ENCODE measurements at places on chromosomes 4 and X.

DNA sequence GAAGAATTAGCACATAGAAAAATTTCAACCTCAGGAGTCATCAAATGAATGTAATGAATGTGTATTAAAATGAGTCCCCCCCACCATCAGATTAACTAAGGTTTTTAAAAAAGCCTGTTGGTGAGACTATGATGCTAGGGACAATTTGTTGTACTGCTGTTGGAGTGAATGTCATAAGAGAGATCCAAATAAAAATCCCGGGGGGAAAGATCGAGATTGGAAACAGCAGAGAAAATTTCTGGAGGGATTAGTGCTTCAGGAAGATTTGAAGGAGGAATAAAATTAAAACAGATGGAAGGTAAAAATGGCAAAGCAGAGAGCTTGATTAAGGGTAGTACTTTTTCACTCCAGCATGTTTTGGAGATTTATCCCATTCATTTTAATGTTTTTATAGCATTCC is 25.9 kb upstream of the SFRP2 start:
- no peak for DNase-seq

DNA sequence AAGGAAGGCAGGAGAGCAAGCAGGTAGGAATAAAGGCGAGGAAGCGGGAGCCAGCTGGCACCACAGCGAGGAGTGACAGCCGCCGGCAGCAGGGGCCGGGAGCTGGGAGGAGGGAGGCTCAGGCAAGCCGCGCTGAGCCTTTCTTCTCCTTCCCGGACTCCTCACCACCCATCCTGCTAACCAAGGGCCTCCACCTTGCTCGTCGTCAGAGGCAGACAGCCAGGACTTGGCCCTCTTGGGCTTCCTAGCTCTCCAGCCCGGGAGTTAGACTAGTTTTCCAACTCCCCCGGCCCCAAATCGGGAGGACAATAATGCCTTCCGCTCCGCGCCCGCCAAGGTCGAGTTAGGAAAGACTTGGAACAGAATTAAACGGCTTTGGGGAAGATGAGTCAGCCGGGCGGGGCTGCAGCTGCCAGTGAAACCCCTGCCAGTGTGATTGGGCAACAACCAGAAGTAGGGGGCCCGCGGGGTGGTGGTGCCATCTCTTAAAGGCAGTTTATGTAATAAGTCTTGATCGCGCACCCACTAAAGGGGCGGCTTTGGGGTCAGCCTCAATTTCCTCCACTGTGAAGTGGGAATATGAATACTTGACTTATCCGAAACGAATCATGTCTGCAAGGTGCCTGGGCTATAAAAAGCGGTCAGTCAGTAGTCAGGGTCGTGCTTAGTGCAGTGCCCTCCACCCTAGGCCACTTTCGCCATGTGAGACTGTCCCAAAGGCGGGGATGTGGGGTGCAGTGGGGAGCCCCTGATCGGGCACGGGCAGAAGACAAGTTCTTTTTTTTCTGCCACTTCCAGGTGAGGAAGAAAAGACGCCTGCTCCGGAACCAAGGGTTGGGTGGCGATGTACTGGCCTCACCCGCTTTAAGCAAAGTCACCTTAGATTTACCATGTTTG is 6.7 kb upstream of the HSD17B10 start:
- peak; percentile 30 for DNase-seq

DNA sequence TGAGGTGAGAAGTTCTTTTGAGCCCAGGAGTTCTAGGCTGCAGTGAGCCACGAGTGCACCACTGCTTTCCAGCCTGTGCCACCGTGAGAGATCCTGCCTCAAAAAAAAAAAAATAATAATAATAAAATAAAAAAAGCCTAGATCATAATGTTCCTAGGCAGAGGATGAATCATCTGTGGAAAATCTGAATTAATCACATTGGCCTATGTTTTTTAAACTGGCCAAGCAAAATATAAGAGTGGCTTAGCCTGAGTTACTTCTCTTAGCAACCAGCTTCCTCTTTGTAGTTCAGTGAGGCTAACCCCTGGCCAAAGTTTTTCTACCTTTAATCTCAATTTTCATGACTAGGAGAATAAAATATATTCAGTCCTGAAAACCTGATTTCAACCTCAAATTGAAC is 614.6 kb downstream of the PPP4R3C start:
- peak; percentile 1 for DNase-seq

DNA sequence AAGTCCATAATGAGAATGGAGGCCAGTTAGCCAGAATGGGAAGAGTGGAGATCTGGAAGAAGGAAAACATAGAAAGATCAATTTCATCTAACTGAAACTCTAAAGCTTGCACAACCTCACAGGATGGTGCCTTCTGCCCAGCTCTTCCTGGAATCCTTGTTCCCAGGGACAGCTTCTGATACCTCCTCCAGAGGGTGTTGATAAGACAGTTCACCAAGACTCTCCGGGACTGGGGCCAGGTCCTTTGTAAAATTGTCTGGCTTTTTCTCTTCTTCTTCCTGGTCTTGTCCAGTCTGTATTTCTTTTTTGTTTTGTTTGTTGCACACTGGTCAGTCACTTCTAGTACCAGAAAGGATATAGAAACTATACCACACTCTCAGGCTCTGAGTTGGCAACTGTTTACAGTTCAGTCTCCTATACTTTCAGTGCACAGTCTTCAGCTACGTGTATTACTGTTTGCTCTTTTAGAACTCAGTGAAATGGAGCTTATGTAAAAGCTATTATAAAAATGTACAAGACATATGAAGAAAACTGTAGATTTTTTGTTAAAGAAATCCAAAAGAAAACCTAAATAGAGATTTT is 142.8 kb upstream of the RPL34 start:
- no peak for DNase-seq

DNA sequence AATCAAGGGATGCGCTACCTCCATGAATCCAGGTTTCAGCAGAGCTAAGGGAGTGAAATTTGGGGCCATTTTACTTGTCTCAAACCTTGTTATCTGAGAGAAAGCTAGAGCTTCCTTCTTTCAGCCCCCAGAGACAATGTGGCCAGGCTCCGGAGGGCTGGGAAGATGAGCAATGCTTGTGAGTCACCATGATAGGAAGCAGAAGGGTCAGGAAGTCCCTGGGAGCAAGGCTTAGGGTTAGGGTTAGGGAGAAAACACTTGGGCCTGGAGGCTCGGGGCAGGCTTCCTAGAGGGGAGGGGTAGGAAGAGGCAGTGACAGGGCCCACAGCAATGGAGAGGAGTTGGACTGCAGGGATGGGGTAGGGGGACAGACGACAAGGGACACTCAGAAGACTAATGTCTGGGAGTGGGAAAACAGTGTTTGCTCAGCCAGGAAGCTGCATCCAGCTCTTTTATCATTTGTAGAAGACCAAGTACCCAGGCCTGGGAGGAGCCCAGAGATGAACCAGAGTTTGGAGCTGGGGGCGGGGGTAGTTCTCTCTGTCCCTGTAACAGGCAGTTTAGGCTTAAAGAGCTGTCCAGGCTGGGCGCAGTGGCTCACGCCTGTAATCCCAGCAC is 16.4 kb upstream of the PORCN start:
- no peak for DNase-seq

DNA sequence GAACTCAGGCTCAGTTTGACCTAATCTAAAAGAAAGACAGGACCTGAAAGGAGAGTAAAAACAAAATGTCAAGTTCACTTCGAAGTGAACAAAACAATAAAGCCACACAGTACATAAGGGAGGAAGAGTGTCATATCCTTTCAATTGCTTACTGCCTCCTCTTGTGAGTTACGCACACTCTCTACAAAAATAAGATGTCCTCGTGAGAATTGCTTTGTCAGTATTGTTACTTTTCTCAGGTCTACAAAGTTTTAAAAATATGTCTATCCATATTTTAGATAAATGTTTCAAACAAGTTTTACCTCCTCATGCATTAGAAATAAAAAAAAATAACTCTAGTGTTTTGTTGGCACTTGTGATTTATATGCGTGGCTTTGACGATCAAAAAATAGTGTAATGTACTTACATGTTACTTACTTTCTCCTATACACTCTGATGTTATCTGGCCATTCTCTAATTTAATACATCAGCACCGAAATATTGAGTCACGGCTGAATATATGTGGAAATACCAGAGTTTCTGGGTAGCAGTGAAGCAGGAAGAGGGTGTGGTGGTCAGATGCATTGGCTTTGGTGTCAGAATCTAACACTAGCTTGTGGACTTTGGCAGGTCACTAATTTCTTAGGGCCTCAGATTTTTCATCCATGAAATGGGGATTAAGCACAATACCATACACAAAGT is 8.1 kb upstream of the MRPL1 start:
- DNase-seq: no peak

- no peak for DNase-seq
Measured at GRCh38 chr4:147809211-147809610, 77.3 kb downstream of the ARHGAP10 start.

DNA sequence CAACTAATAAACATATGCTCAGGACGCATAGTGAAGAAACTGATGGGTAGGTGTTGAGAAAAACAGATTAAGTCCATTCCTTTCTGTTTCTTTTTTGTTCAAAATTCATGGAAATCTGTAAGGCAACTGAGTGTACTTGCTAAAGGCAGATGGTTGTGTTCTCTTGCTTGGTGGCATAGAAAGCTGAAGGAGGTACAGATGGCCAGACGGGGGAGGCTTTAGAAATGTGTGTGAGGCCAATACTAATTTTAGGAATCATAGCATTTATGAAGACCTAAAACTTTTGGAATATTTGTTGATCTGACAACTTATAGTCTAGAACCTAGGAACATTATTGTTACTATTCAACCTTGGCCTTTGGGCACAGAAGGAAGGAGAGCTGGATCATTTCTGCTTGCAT is 56.8 kb upstream of the EMCN start:
- no peak for DNase-seq

GRCh38 chr4:144288011-144288903 is 147.7 kb upstream of the GYPA start:
- DNase-seq: peak; percentile 69

- DNase-seq: no peak
Measured at GRCh38 chr4:8200302-8200975, 1.3 kb downstream of the SH3TC1 start.

DNA sequence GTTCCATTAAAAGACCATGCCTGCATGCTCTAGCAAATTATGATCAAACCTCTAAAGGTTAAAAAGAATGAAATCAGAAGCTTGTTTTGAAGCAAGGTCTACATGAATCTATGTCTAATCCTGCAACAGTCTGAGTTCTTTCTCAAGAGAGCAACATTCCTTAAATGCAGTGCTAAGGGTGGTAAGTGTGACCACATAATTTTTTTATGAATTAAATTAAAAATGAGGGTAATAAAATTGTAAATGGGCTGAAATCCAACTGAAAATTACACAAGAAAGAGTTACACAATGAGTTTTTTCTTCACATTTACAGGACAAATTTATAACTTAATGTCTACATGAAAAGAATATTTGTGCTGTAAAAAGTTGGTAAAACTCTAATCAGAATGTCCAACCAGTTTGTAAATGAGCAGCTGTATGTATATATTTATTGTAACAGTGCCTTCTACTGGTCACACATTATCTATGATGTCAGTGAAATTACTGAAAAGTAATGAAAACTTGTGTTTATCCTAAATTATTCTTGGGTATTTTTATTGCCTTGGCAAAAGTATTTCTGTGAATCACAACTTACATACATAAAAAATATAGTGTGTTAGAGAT is 336.3 kb upstream of the PITX2 start:
- peak; percentile 7 for DNase-seq

DNA sequence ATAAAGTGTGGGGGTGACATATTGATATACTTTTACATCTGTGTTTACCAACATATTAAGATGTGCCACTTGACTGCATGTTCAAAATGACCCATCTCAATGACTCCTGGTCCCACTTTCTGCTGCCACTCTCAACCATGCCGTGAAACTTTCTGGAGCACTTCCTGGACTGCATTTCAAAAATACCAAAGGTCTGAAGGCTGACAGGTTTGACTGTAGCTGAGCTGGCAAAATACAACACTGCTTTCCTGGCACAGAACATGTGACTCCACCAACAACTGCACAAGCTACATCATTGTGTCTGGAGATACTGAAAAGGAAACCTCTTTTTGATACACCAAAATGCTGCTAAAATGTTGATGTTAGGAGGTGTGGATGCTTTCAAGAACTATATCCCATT is 184.8 kb downstream of the UNC5C start:
- DNase-seq: peak; percentile 19

GRCh38 chrX:3443184-3443583 is 96.7 kb upstream of the MXRA5 start:
- no peak for DNase-seq

GRCh38 chrX:105228602-105229001 is 8.1 kb upstream of the TEX13A start:
- no peak for DNase-seq

- no peak for DNase-seq
Measured at GRCh38 chr4:41880840-41881831, 54.1 kb upstream of the TMEM33 start.

DNA sequence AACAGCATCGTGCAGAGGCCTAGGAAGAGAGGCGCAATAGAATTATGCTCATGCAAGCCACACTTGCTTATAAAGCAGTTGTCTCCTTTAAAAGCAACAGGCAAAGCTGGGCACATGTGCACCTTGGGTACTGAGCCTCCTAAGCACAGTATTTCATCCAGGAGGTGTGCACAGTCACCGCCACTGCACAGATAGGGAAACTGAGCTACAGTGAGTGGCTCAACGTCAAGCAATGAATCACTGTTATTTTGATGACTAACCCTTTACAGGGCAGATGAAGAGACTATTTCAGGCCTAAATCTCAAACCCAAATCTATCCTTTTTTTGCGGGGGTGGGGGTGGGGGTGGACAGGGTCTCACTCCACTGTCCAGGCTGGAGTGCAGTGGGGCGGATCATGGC is 42.3 kb downstream of the BCOR start:
- DNase-seq: peak; percentile 9

- DNase-seq: no peak
Measured at GRCh38 chrX:139126493-139126892, 404.0 kb upstream of the F9 start.

DNA sequence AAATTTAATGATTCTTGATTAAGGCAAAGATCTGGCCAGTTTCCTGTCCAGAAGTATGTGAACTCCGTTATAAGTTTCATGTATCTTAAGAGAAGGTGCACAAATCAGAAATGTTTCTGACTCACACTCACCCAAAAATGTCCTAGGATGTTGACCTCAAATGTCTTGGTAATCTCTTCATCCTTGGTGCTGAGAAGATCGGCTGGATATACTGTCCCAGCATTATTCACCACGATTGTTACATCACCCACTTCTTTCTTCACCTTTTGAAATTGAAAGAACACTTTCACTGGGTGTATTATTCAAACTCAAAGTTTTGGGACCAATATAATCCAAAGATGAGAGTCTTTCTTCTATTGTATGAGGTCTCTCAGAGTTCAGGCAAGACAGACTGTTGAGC is 5.7 kb downstream of the HSD17B13 start:
- no peak for DNase-seq

GRCh38 chr4:98352940-98353339 is 91.8 kb downstream of the RAP1GDS1 start:
- no peak for DNase-seq

Measured in astrocyte (in vitro differentiated cells and primary cell).